ENCODE measurements at places on chromosomes 5 and 9.

DNA sequence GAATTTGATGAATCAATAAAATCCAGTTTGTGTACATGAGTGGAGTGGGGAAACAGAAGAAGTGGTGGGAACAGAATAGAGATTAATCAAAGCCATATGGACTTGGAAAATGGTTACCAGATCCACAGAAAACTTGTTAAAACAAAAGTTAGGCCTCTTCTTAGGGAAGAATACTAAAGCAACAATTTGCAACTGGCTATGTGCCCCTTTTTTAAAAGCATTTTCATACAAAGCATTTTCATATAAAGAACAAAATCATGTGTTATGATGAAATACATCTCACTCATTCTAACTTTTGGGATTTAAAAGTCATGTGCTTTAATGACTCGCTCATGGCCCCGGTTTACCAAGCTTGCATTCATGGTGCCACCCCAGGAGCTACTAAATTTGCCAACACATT lies 276.9 kb downstream of the EFNA5 start:
- no peak for DNase-seq

- DNase-seq: no peak
These were observed 51.7 kb downstream of the S1PR3 start for GRCh38 chr9:89042984-89043383.

DNA sequence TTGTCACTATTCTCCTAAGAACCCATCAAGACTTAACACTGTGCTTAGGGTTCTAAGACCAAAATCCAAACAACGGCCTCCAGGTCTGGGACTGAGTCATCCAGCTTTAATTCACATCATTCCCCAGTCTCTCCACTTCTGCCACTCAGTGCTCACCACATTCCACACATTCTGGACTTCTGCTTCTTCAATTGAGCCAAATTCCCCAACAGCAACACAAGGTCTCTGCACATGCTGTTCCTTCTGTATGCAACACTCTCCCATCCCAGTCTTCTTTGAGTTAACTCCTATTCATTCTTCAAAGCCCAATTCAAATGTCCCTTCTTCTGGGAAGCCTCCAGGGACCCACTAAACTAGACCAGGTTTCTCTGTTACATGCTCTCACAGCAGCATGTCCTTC lies 97.8 kb downstream of the GPR21 start:
- no peak for DNase-seq

- DNase-seq: no peak
These were observed 16.8 kb downstream of the NR6A1 start for GRCh38 chr9:124754289-124754688.

GRCh38 chr5:126309860-126310259 lies 113.3 kb upstream of the GRAMD2B start:
- DNase-seq: no peak

- DNase-seq: no peak
These were observed 361.3 kb downstream of the ENC1 start for GRCh38 chr5:74279244-74279643.

DNA sequence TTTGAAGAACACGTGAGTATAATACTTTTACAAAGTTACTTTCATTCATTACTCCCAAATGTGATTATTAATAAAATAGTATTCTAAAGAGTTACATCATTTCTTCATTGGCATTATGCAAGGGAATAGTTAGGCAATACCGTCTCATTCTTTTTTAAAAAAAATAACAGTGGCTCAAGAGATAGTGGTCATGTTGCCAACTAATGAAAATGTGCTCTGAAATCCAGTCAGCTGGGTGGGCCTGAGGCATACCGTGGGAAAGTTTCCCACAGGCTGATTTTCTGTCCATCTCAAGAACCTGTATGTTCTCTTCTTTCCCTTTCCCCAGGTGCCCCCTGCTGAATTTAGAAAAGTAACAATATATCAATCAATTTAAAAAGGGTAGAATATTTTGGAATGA lies 40.8 kb upstream of the ROPN1L start:
- DNase-seq: no peak

DNA sequence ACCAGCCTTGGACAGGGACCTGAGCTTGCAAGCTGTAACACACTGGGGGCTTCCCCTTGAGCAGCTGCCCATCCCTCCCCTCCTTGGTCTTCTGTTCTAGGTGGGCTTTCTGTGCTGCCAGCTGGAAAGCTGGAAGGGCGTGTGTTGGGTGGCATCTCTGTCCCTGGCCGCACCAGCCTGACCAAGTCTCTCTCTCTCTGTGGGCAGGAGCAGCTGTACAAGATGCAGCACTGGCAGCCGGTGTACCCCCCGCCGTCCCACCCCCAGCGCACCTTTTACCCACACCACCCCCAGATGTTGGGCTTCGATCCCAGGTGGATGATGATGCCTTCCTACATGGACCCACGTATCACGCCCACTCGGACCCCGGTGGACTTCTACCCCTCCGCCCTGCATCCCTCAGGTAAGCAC lies 32.1 kb upstream of the POMT1 start:
- DNase-seq: no peak

DNA sequence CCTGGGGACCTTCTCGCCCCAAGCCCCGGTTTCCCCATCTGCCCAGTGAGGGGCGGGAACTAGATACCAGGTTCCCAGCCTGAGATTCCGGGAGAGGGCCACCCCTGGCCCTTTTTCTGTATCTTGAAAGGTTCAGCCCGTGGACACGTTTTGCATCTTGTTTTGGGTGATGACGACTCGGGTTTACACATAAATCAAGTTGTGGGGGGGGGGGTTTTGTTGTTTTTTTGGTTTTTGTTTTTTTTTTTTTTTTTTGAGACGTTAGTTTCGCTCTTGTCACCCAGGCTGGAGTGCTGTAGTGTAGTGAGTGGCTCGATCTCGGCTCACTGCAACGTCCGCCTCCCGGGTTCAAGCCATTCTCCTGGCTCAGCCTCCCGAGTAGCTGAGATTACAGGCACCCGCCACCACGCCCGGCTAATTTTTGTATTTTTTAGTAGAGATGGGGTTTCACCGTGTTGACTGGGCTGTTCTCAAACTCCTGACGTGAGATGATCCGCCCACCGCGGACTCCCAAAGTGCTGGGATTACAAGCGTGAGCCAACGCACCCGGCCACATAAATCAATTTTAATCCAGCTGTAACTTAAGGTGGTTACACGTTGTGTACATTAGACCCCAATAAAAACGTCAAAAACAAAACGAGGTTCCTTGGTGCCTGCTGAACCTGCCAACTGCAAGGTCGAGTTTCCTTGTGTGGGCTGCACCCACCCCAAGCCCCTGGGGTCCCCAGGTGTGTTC lies 1.1 kb upstream of the BRD3 start:
- DNase-seq: no peak

- no peak for DNase-seq
These were observed 17.5 kb upstream of the OR13C9 start for GRCh38 chr9:104635456-104635855.

- no peak for DNase-seq
These were observed 20.0 kb upstream of the ARSB start for GRCh38 chr5:79005151-79005550.

- no peak for DNase-seq
These were observed 69.7 kb upstream of the NEURL1B start for GRCh38 chr5:172571413-172571812.

DNA sequence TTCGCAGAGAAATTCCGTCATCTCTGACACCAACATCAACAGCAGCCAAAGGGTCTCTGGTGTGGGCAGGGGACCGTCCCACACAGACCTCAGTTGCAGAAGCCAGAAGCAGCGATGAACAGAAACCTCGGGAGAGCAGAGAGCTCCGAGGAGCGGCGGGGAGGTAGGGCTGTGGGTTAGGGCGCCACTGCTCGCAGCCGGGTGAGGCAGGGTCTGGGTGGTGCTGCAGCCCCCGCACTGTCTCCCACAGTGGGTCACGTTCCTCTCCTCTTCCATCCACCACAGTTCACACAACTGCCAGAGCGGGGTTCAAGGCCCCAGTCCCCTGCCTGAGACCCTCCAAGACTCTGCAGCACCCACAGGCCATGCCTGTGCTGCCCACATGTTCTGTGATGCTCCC lies 99.9 kb downstream of the OLFM1 start:
- DNase-seq: no peak

DNA sequence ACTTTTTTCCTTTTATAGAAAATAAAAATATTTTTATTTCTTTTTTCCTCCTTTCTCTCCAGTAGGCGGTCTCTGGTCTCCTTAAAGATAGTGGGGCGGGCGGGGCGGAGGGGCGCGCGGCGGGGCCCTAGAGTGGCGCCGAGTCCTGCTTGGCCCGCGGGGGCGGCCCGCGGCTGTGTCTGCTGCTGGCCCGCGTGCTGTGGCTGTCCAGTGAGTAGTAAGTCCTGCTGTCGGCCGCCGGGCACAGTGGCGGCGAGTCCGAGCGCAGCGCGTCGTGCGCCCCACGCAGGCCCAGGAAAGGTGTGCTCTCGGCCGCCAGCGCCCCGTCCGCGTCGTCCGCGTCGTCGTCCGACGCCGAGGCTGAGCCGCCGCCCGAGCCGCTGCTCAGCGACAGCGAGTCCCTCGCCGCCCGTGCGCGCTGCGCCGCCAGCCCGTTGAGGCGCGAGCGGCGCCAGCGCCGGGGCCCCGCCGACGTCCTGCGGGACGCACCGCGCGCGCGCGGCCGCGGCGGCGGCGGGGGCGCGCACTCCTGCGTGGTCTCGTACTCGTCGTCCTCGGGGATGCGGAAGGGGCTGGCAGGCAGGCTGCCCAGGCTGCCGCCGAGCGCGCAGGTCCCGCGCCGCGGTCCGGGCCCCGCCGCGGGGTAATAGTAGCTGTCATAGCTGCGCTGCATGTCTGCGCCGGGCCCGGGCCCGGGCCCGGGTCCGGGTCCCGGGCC lies 52.3 kb downstream of the PSD2 start:
- DNase-seq: peak; percentile 84

- DNase-seq: peak; percentile 52
These were observed 27.9 kb downstream of the PCDH1 start for GRCh38 chr5:141850244-141850768.

GRCh38 chr5:35853631-35854030 lies 3.1 kb upstream of the IL7R start:
- DNase-seq: peak; percentile 74

DNA sequence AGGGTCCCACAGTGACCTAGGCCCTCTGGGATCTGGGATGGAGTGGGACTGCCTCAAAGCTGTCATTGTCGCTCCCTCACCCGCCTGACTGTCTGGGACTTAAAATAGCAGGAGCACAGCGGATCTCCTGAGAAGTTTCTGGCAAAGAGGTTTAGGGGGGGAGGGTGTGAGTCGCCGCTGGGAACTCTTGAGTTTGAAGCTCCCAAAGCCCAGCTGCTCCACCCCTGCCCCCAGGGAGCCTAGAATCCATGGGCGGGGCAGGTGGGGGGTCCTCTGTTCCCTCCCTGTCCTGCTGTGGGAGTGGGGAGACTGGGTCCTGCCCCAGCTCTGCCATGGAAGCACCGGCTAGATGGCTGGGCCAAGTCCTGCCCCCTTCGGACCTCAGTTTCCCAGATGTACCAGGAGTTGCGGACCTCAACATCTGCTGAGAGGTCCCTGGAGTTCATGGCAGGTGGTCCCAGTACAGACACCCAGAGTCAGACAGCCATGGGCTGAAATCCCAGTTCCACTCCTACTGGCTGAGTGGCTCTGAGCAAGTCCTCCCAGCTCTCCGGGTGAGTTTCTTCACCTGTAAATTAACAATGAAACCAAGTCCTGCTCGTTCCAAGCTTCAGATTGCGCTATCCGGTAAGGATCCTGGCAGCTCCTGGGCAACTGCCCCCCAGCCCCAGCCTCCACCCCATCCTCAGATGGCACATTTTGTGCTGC lies 985 bp upstream of the WDR38 start:
- no peak for DNase-seq

DNA sequence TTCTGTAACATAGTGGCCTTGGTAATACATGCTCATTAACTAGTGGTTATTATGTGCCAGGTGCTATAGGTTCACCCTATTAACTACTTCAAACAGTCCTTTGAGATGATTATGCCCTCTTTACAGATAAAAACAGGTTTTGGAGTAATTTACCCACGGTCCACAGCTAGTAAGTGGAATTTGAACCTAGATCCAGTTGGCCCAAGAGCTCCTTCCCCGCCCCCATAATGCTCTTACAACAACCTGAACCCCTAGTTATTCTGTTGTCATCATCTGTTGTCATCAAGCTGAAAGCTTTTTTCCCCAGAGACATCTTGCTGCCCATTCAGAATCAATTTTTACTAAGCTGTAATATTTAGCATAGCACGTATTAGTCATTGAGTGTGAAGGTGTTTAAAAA lies 23.2 kb downstream of the XPA start:
- no peak for DNase-seq

GRCh38 chr9:97518909-97519307 lies 17.4 kb downstream of the TMOD1 start:
- no peak for DNase-seq

DNA sequence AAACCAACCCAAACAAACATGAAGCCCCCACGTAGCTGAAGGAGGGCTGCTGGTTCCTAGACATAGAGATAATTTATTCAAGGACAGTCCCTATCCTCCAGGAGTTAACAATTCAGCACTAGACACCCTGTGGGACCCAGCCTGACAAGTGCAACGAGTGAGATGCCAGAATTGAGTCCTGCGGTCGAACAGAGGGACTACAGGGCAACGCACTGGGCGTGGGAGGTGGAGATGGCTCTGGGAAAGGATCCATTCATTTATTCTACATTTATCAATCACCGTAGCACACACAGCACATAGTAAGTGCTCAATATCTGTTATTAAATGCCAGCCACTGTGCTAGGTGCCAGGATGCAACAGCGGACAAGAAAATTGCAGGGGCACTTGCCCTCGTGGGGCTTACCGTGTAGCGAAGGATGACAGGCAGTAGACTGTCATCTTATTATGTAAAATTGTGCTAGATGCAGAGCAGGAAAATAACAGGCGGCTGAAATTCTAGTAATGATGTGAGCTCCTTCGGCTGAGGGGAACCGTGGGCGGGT lies 855 bp upstream of the ARHGAP26 start:
- DNase-seq: no peak

GRCh38 chr9:106639873-106640568 lies 222.9 kb upstream of the ZNF462 start:
- DNase-seq: no peak

GRCh38 chr9:127214421-127215267 lies 49.9 kb upstream of the GARNL3 start:
- DNase-seq: peak; percentile 67

GRCh38 chr9:80400624-80401230 lies 829.0 kb downstream of the TLE4 start:
- DNase-seq: no peak

DNA sequence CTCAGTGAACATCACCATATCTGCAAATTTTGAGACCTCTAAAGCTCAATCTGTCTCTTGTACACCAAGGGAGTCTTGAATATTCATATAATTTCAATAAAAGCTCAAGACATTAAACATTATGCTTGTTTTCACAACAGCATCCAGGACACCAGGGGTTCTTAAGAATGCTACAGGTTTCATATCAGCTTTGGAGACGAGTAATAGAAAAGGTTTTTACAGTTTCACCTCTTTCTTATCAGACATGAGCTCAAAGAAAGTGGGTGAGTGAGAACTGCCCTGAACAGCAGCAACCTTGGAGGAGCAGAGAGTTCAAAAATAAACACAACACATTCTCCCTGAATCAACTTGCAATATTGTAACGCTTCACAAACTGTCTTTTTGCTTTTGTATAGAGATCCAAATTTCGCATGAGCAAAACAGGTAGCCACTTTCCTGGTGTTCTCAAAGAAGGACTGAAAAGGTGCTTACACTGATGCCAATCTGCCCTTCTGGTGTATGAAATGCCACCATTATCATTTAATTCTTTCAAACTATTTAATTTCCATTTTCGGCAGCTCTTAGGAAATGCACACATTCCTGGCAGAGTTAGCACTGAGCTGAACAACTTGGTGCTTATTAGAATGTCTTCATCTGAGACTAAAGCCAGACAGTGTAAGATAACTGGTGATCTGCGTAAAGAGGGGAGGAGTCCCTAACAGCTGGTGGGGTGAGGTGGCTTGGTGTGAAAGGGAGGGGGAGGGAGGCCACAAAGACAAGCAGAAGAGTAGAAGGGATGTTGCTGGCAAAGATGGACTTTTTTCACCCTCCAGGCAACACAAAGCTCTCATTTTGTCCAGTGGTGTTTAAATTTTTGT lies 535.3 kb downstream of the PDE4D start:
- DNase-seq: no peak
